Activated naive CD4-positive, alpha-beta T cell treated with anti-CD3 and anti-CD28 coated beads, Interleukin-2, amount 10 ng/mL, durations not matched to agents 7 days and 5 days (primary cell): ENCODE measurements at places on chromosomes 4 and X.

GRCh38 chr4:4864940-4865704 is 5.7 kb downstream of the MSX1 start:
- no peak for DNase-seq

GRCh38 chr4:154132406-154132805 is 343.5 kb upstream of the SFRP2 start:
- DNase-seq: no peak

GRCh38 chr4:133550436-133550835 is 401.3 kb downstream of the PCDH10 start:
- DNase-seq: no peak

- DNase-seq: no peak
Observed at GRCh38 chr4:5134620-5135019, 83.3 kb downstream of the STK32B start.

GRCh38 chr4:126265888-126266287 is 951.1 kb downstream of the FAT4 start:
- no peak for DNase-seq

DNA sequence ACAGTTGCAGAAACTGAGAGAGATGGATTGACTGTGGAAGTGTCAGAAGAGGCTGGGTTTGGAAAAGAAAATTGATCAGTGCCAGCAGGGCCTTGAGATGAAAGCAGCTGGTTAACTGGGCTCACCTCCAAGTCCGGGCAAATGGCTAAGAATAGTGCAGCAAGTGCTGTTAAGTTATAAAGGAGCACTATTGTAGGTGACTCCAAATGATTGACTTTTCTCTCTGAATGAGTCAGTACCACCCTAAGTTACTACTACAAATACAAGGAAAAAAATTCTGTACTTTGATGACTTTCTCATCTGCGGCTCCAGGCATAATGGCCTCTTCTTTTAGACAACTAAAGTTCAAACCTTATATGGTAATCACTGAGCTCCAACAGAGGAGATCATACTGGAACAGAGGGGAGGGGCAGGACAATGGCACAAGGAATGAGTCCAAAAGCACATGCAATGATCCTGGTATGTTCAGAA is 733.4 kb upstream of the INTU start:
- DNase-seq: no peak

DNA sequence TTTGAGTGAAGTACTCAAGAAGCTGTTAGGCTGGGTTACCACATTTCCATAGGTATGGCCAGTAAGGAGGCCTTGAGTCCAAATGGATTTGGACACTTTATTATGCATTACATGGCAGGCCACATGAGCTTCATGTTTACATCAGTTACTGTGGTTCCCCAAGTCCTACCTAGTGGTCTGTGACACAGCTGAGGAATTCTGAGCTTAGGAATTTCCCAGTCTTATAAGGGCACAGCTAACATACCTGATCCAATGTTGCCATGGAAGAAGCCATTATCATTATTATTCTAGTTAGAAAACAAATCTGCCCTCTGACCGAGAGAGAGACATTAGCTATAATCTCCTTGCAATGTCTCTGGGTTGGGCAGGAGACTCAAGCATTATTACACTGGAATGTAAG is 174.4 kb upstream of the NUDT10 start:
- no peak for DNase-seq

DNA sequence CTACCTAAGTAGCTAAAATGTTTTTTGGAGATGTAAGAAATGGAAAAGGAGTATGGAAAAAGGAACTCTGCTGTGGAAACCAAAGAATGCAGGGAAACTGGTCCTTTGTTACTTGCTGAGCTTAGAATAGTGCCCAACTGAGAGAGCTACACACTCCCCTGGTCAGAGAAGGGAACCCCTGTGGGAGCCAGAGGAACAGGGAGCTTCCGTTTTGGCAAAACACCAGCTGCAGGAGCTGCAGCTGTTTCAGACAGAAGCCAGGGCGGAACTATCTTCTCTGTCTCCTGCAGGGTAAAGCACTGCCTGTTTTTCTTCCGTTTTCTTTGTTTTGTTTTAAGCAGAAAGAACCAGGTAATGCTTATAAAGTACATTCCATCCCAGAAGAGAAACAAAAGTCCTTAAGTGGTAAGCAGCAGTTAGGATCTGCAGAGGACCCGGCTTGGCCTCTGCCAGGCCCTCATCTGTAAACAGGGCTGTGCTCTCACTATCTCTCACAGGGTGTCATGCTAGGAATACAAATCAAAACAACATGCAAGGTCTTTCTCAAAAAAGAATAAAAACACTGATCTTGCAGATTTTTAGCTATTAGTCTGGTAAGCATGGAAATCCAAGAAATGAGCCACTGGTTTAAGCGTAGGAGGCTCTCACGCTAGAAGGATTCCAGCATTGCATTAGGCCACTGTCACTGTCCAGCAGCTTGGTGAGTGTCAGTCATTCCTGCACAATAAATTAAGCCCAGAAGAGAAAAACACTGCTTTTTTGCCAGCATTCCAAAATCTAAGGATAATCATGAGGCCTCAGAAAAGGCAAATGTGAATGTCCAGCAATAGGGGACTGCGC is 76.1 kb downstream of the CHST7 start:
- DNase-seq: no peak

DNA sequence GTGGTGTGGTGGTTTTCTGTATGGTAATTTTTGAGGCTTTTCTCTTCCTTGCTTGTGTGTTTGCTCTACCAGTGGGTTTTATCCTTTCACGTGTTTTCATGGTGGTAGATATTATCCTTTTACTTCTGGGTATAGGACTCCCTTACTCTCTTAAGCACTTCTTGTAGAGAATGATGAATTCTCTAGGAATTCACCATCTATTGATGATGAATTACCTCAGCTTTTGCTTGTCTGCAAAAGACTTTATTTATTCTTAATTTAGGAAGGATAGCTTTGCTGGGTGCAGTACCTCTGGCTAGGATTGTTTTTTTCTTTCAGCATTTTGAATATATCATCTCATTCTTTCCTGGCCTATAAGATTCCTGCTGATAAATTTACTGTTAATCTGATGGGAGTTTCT is 415.3 kb downstream of the PDGFC start:
- DNase-seq: no peak

DNA sequence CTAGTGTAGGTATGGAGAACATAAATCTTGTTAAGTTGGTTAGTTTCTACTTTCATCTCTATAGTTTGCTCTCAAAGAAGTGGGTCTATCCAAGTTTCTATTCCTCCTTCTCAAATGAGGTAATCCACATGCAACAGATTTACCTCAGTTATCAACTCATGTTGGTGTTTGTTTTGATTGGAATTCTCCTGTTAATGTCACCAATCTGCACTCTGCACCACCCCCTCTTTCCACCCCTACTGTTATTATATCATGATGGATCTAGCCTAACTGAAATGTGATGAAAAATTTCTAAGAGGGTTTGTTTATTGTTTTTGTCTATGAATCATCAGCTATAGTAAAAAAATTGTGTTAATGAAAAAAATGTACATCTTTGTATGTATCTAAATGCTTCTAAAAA is 66.1 kb downstream of the AGTR2 start:
- DNase-seq: no peak

GRCh38 chr4:41429280-41429669 is 108.7 kb upstream of the LIMCH1 start:
- no peak for DNase-seq

- no peak for DNase-seq
Observed at GRCh38 chr4:76654084-76654483, 219.1 kb downstream of the SHROOM3 start.

- no peak for DNase-seq
Observed at GRCh38 chrX:35675151-35675550, 123.0 kb upstream of the MAGEB16 start.

DNA sequence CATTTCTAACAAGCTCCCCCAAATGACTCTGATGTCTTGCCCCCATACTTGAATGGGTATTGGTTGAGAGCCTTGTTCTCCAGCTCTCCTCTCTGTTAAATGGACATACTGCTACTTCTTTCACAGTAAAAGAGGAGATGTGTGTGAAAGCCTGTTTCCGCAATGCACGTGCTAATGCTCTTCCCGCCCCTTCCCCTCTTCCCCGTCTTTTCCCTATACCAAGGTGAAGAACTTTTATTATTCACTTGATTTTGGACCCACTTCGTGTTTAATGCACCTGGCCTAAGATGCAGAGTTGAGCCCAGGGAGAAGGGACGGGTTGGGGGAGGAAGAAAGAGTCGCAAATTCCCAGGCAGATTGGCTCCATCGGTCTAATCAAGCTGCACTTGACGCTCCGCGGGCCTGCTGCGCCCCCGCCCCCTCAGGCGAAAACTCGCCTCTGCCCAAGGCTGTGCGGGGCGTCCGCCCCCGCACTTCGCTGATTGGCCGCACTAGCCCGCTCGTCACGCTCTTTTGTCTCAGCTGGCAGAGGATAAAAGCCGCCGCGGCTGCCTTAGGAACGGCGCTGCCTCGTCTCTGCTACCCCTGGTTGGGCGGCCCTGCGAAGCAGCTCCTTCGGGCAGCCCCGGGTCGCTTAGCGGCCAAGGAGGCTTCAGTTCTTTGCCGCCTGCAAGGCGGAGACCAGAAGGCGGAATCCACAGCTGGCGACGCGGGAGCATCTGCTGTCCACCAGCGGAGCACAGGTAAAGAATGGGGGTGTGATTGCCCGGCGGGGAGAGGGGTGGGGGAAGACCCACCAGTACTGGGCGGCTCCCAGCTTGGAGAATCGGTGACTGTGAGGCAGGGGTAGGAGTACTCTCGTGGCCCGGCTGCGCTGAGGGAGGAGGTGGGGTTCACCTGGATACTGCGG is at the start of gene ZCCHC12:
ZCCHC12 (plus strand) TSS at position 562 of the 910 bp plus-strand sequence. CDS start 1,421 bp downstream, outside the sequence.
- peak; percentile 51 for DNase-seq

- no peak for DNase-seq
Observed at GRCh38 chrX:13254870-13255269, 65.0 kb downstream of the ATXN3L start.

- no peak for DNase-seq
Observed at GRCh38 chrX:138897621-138898492, 186.3 kb upstream of the FGF13 start.
